ENCODE measurements at places on chromosomes 6 and 20. TPM values are rescaled to one million over a fixed set of nuclear protein-coding genes. Genes with fewer than 3 reads are reported as not detected.

DNA sequence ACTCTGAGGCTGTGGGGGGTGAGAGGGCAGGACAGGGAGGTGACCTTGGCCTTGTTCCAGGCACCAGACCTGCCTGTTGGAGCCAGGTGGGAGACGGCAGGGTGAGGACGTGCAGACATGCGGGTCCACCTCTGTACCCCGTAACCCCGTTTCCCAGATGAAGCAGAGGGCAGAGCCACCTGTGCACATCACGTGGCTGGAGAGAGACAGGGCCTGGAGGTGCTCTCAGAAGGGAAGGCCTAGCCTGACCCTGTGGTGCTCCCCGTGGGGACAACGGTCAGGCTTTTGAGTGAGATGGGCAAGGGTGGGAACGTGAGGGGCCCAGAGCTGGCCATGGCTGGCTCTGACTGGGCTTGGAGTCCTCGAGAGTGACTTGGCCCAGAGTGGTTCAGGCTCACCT, 6.6 kb downstream of the NTSR1 start:
- H3K27ac ChIP-seq: no peak overlapping the region
- peaks cover 32% of the 10 kb centered on the region for H3K27me3 ChIP-seq
- DNase-seq: no peak
- no peak overlapping the region for H3K4me3 ChIP-seq
- H3K4me1 ChIP-seq: no peaks in the 10 kb centered on the region

DNA sequence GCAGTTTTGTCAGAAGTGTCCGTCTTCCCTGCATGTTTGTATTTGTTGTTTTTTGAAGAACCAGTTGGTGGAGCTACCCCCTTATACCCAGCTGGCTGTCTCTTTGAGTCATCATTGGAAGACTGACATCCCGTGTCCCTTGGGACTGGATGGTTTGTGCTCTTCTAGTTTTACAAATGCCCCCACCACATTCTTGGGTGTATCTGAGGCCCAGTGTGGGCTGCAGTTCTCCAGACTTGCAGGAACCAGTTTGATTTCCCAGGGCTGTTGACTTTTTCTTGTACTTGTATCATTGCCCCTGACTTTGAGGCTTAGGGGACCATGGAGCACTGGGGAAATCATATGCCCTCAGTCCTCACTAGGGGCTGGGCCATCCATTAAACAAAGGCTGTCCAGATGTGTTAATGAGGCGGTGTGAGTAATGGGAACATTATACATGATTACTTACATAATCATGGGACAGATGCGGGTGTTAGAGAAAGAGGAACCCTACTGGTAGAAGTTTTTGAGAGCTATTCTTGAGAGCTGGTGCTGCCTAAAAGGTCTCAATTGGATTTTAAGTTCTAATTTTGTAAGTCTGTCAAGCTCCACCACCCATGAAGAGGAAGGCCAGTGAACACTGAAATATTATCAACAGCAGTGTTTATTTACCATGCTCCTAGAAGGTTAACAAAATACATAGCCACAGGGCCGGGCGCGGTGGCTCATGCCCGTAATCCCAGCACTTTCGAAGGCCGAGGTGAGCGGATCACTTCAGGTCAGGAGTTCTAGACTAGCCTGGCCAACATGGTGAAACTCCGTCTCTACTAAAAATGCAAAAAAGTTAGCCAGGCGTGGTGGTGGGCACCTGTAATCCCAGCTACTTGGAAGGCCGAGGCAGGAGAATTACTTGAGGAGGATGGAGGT, 8.5 kb downstream of the JARID2 start:
- H3K4me3 ChIP-seq: no peak overlapping the region
- no peaks in the 10 kb centered on the region for H3K27me3 ChIP-seq
- DNase-seq: peak; percentile 68
- H3K4me1 ChIP-seq: peaks cover 16% of the 10 kb centered on the region
- peaks cover 3% of the 10 kb centered on the region for H3K36me3 ChIP-seq

- no peak for DNase-seq
- H3K4me3 ChIP-seq: no peak overlapping the region
- H3K27me3 ChIP-seq: peaks cover 51% of the 10 kb centered on the region
- H3K27ac ChIP-seq: no peak overlapping the region
- H3K36me3 ChIP-seq: no peaks in the 10 kb centered on the region
Observed at GRCh38 chr6:107625264-107625663, 135.3 kb downstream of the SOBP start.

Gene RNF144B
- total RNA-seq: 1.4 TPM

- H3K36me3 ChIP-seq: no peaks in the 10 kb centered on the region
- H3K27me3 ChIP-seq: no peaks in the 10 kb centered on the region
- H3K4me3 ChIP-seq: no peak overlapping the region
- H3K4me1 ChIP-seq: peaks cover 4% of the 10 kb centered on the region
- DNase-seq: no peak
Observed at GRCh38 chr6:30818391-30818841, 65.9 kb upstream of the DDR1 start.

GRCh38 chr6:1575210-1576041, 34.3 kb upstream of the FOXC1 start:
- H3K4me1 ChIP-seq: peaks cover 16% of the 10 kb centered on the region
- H3K27me3 ChIP-seq: no peaks in the 10 kb centered on the region
- no peaks in the 10 kb centered on the region for H3K36me3 ChIP-seq
- peak overlapping the region; percentile 67 for H3K27ac ChIP-seq

Gene OPRL1
- 3.0 TPM for total RNA-seq

Gene L3MBTL3
- 23.7 TPM for total RNA-seq

- H3K27ac ChIP-seq: no peak overlapping the region
- H3K36me3 ChIP-seq: no peaks in the 10 kb centered on the region
- no peak for DNase-seq
- H3K27me3 ChIP-seq: no peaks in the 10 kb centered on the region
Observed at GRCh38 chr6:137013738-137014602, 30.8 kb downstream of the IL20RA start.

Gene C20orf204
- total RNA-seq: 4.0 TPM

- H3K27ac ChIP-seq: no peak overlapping the region
- H3K4me3 ChIP-seq: no peak overlapping the region
- H3K36me3 ChIP-seq: no peaks in the 10 kb centered on the region
Observed at GRCh38 chr6:153493501-153493900, 362.4 kb upstream of the RGS17 start.

Gene UBE2C
- 139 TPM for total RNA-seq

DNA sequence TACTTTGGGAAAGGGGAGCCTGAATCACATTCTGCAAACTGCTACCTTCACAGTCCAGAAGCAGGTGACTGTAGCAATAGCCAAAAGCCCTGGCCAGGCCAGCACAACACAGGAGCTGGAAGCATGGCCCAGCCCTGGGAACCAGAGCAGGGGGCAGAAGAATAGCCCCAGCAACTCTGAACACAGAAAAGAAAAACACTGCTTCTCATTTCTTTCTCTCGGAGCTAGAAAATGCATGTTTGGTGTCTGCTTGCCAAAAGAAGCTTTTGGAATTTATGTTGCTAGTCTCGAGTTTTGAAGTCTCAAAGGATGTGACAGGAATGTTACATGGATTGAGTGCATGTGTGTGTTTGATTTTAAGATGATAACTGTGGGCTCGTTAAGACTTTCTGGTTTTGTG, 79.8 kb upstream of the SCAF8 start:
- H3K36me3 ChIP-seq: no peaks in the 10 kb centered on the region
- no peak overlapping the region for H3K4me3 ChIP-seq
- peak; percentile 52 for DNase-seq
- H3K27ac ChIP-seq: no peak overlapping the region

- no peaks in the 10 kb centered on the region for H3K36me3 ChIP-seq
- H3K27ac ChIP-seq: no peak overlapping the region
- peaks cover 15% of the 10 kb centered on the region for H3K4me1 ChIP-seq
Observed at GRCh38 chr6:14309951-14310445, 192.4 kb downstream of the CD83 start.

DNA sequence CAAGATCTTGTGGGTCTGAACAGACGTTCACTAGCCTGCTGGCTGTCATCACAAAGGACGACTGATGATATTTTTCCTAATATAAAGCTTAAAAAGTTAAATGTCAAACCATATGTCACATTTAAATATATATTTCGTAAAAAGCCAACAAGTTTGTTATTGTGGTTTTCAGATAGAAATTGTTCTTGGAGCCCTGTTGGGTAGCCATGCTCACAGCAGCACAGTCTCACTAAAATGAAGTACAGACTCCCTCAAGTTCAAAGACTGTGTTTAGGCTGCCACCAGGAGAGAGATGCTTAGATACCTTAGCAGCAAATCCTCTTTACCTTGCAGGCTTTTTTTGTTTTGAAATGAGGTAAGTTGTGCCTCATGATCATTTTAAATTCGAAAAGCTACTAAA, 17.8 kb downstream of the EEF1E1 start:
- no peak for DNase-seq
- no peak overlapping the region for H3K27ac ChIP-seq
- H3K4me1 ChIP-seq: peaks cover 9% of the 10 kb centered on the region
- H3K36me3 ChIP-seq: peaks cover 42% of the 10 kb centered on the region
- H3K4me3 ChIP-seq: no peak overlapping the region

DNA sequence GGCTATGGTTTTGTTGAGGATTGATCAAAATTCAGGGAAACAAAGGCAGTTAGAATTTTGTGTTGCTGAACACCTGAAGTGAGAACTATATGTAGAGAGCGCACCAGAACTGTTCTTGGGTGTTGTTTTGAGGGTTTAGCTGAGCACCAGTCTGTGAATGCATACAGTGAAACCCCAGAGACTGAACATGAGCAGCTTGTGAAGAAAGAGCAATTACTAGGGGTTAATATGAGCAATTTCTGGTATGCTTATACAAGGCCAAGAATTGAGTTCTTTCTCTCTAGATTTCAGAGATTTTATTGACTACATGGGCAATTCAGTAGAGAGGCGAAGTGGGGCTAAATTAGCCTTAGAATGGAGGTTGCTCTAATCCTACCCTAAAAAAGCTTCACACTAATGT, 93.9 kb downstream of the CD2AP start:
- H3K4me1 ChIP-seq: no peaks in the 10 kb centered on the region
- H3K27ac ChIP-seq: no peak overlapping the region
- no peaks in the 10 kb centered on the region for H3K27me3 ChIP-seq
- no peak for DNase-seq
- no peak overlapping the region for H3K4me3 ChIP-seq
- H3K36me3 ChIP-seq: peaks cover 23% of the 10 kb centered on the region

Gene PSORS1C2
- total RNA-seq: not detected

DNA sequence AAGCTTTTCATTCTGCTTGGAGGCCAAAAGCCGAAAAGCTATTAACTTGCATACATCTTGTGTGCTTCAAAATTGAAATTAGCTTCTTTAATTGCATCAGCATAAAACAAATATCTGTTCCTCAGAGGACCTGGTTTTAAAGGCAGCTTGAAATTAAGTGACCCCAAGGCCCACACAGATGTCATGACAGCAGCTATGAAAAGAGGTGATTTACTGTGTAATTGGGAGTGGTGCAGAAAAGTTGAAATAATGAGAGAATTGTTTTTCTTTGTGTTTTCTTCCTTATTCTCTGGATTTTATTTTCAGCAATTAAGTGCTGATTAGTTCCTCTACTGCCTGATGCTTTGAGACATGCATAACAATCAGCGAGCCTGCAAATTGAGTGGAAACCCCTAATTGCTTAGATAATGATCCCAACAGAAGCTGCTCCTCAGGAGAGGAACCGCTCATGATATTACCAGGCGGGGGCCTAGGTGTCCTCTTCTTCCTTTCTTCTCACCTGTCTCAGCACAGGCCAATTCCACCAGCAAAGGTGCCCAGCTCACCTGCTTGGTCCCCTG, 34.1 kb upstream of the GGTLC1 start:
- no peaks in the 10 kb centered on the region for H3K36me3 ChIP-seq
- no peak for DNase-seq
- no peak overlapping the region for H3K27ac ChIP-seq
- H3K4me1 ChIP-seq: no peaks in the 10 kb centered on the region

DNA sequence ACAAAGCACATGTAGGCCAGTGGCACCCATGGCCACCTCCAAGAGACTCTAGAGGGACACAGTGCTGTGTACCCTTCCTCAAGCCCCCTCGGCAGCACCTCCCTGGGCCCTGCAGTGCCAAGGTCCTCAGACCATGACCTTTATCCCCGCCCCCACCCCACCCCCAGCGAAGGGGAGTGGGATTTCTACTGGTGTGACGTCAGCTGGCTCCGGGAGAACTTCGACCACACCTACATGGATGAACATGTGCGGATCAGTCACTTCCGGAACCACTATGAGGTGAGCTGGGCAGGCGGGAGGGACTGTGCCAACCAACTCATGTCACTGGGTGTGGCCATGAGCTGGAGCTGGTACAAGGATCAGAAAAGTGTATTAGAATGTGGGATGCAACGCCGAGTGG, 38.0 kb downstream of the TTLL9 start:
- H3K36me3 ChIP-seq: no peaks in the 10 kb centered on the region
- no peaks in the 10 kb centered on the region for H3K27me3 ChIP-seq
- H3K27ac ChIP-seq: no peak overlapping the region
- no peaks in the 10 kb centered on the region for H3K4me1 ChIP-seq

GRCh38 chr20:54773643-54774000, 298.2 kb downstream of the DOK5 start:
- DNase-seq: no peak
- H3K4me1 ChIP-seq: no peaks in the 10 kb centered on the region
- H3K4me3 ChIP-seq: no peak overlapping the region
- H3K36me3 ChIP-seq: no peaks in the 10 kb centered on the region
- H3K27me3 ChIP-seq: no peaks in the 10 kb centered on the region
- H3K27ac ChIP-seq: no peak overlapping the region

DNA sequence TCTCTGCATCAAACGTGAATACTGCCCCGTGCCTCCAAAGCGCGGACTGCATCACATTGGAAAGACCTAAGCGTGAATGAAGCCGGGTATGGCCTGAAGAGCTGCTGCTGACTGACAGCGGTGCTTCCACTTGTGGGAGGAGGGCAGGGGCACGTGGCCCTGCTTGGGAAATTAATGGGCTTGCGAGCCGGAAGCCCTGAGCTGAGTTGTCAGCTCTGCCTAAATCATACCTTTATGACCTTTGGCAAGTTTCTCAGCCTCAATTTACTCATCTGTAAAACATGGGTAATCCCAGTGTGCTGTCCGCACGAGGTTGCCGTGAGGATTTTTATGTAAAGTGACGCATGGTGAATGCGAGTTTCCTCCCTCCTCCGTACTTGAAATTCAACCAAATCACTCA, 67.0 kb upstream of the FOXQ1 start:
- no peak overlapping the region for H3K4me3 ChIP-seq
- no peaks in the 10 kb centered on the region for H3K4me1 ChIP-seq
- H3K27ac ChIP-seq: no peak overlapping the region
- peak; percentile 35 for DNase-seq

GRCh38 chr6:36177166-36177565, 19.4 kb upstream of the BRPF3 start:
- H3K36me3 ChIP-seq: no peaks in the 10 kb centered on the region
- no peaks in the 10 kb centered on the region for H3K4me1 ChIP-seq
- no peaks in the 10 kb centered on the region for H3K27me3 ChIP-seq
- no peak for DNase-seq
- H3K27ac ChIP-seq: no peak overlapping the region

All from endodermal cell (in vitro differentiated cells).